ENCODE measurements at places on chromosomes 2 and 18.

- DNase-seq = peak; percentile 69
Observed at GRCh38 chr18:8730080-8730827, 24.9 kb downstream of the MTCL1 start.

DNA sequence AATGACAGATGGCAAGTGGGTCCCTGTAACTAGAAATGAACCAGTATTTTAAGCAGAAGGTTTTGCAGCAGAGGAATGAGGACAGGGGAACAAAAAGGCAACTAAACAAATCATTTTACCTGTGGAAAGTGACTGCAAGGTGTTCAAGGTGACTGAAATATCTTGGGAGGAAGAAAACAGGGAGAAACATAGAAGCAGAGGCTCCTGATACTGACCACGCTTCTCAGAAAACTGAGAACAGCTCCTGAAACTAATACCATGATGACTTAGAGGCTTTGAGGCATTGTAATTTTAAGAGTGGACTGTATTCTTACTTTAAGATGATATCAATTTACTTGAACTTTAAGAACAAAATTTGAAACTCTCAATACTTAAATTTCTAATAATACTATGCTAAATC, at the start of gene DYTN:
Gene DYTN (minus strand): TSS at position 101 of the 400 bp plus-strand sequence. CDS start 117 bp downstream, outside the sequence.
- no peak for DNase-seq

- DNase-seq = no peak
Observed at GRCh38 chr2:234521536-234521935, 24.7 kb upstream of the ARL4C start.

GRCh38 chr18:9824474-9824832, 61.3 kb upstream of the TXNDC2 start:
- DNase-seq = peak; percentile 58

- DNase-seq = peak; percentile 43
Observed at GRCh38 chr2:54903736-54904554, 146.3 kb downstream of the RTN4 start.

DNA sequence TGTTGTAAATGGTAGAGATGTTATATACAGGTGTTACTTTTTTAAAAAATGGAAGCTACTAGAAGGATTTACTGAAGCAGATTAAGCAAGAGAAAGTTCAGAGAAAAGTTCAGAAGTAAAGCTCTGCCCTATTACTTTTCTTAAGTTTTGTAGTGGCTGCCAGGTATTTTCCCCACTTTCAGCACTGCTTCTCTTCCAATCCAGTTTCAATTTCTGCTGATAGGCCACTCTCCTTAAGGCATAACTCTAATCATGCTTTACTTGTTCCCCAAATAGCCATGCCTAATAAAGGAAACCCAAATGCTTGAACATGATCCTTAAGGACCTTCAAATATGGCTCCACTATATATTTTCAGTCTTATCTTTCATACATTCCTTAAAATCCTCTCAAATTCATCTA, 880.8 kb upstream of the CDH2 start:
- no peak for DNase-seq

DNA sequence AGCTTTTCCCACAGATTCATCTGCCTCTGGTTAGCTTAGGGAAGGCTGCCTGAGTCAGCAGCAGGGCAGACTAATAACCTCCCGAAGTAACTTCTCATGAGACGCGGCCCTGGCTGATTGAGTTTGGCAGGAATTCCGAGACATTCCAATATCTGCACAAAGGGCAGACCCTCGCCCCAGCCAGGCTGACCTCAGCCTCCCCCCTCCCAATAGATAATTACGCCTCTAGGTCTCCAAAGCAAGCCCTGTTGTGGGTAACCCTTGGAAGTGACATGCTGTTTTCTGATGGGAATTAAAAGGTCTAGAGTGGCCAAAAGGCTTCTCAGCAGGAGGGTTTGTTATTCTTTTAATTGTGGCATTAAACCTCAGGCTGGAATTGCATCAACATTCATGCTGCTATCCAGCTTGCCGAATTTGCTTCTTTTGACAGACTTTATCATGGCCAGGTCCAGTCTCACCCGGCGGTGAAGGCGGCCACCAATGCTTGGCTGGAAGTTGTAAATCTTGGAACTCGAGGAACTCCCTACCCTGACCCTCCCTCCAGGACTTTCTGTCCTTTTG, 98.0 kb upstream of the SLC14A2 start:
- DNase-seq = peak; percentile 55

GRCh38 chr18:2535419-2535910, 35.8 kb downstream of the METTL4 start:
- DNase-seq = no peak

GRCh38 chr2:32951672-32952071, 4.9 kb downstream of the LTBP1 start:
- no peak for DNase-seq

DNA sequence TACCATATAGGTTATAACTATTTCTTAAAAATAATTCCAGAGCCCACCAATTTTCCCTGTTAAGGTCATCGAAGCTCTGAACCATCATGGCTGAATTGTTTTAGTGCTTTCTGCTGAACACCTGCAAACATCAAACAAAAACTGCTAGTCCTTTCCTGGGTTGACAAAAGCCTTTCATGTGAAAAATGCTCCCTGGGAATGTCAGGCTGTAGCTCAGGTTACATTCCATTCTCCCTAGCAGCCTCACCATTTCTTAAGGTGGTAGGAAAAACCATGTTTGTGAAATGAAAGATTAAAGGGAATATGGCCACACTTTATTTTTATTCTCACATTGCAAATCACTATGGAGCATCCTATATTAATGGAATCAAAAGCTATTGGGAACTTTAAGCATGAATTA, 5.7 kb downstream of the TCF4 start:
- no peak for DNase-seq

DNA sequence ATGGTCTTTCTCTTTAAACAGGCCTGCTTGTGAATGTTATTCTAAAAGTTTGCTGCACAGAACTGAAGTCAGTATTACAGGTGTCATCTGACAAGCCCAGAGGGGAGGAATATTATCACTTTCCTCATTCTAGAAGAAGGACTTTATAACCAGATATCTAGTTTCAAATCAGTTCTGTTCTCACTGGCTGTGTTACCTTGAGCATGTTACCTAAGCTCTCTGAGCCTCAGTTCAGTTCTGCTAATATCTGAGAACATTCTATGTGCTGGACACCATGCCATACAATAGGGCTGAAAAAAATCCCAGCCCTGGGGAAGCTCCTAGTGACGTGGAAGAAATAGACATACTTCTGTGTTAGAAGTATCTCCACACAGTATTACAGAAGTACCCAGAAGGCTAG, 27.9 kb downstream of the MAPRE3 start:
- DNase-seq = no peak

- no peak for DNase-seq
Observed at GRCh38 chr2:216732334-216732733, 37.0 kb upstream of the IGFBP5 start.

- peak; percentile 4 for DNase-seq
Observed at GRCh38 chr2:8438996-8439395, 242.9 kb upstream of the ID2 start.

DNA sequence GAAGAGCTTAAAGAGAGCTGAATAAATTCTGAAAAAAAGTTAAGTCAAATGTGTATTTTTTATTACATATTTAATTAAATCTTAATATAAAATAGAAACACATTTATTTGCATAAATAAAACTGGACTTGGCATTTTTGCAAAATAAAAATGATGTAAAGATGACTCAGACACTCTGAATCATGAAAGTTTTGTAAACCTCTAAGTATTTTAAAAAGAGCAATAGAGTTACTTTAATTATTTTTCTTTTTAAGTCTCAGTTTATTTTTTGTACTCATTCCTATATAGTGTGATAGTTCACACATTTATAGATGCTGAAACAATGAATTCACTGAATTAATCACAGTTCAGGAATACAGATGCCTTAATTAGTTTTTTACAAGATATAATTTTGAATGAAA, 109.9 kb upstream of the DTNA start:
- DNase-seq = no peak

DNA sequence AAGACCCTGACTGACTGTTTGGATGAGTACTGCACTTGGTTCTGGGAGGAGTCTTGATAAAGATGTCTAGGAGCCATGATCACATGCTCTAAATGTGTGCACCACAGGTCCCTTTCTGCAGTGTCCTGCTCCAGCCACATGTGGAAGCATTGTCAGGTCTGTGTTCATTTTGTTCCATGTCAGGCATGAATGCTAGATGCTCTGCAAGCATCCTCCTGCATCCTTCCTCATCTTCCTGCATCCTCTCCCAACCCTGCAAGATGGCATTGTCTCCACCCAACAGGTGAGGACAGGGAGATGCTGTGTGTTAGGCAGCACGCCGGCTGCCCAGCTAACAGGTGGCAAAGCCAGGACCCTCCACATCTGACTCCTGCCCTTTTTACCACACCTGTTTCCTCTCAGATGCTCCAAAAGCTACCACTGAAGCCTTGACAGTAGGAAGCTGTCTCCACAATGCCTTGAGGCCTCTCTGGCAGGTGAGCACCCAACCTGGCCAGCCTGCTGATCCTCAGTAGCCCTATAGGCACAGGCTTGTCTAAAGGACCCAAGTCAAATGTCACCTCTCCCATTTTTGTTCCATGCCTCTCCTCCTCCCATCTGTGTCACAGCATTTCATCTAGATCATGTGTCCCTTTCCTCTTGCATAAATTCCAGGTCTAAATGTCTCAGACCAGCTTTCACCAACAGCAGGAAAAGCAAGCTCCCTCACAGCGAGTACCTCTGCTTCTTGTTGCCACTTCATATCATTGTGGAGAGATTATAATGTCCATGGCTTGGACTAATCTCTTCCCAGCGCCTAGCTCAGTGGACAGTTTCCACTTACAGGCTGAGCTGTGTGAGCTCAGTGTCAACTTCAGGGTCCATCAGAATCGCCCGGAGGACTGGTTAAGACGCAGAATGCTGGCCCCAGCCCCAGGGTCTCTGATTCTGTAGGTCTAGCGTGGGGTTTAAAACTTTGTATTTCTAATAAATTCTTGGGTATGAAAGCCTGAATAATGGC, 55.0 kb downstream of the TMEM163 start:
- DNase-seq = no peak

- DNase-seq = peak; percentile 11
Observed at GRCh38 chr2:21438949-21439348, 315.2 kb downstream of the TDRD15 start.

DNA sequence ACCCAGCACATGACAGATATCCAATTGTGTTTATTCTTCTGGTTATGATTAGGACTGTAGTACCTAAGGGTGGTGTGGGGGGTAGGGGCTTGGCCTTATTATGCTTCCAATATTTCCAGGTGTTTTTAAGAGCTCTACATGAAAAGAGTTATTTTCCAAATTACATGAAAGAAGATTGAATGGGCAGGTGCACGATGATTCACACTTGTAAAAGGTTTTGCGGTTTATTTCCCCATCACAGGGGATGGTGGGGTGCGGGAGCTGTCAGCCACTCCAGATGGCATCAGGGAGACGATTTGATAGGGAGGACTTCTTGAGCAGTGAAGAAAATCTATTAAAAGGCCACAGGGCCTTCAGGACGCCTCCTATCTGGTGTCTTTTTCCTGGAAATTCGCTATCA, 15.1 kb upstream of the CCBE1 start:
- DNase-seq = no peak

DNA sequence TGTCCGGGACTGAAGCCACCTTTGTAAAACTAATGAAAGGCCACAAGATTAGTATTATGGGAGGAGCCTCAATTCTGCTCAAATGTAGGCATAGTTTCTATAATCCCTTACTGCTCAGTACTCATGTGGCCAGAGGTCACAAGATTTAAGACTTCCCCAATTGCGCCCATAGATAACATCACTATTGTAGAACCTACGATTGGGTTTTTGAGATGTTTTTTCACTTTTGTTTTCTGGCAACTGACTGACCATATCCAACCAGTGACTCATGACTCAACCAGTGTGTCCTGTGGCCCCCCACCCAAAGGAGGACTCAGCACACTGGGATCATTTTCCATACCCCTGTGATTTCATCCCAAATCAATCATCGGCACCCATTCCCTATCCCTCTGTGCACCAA, 15.2 kb upstream of the TSPYL6 start:
- DNase-seq = no peak

GRCh38 chr2:74063486-74063885, 78.8 kb downstream of the TET3 start:
- DNase-seq = no peak

DNA sequence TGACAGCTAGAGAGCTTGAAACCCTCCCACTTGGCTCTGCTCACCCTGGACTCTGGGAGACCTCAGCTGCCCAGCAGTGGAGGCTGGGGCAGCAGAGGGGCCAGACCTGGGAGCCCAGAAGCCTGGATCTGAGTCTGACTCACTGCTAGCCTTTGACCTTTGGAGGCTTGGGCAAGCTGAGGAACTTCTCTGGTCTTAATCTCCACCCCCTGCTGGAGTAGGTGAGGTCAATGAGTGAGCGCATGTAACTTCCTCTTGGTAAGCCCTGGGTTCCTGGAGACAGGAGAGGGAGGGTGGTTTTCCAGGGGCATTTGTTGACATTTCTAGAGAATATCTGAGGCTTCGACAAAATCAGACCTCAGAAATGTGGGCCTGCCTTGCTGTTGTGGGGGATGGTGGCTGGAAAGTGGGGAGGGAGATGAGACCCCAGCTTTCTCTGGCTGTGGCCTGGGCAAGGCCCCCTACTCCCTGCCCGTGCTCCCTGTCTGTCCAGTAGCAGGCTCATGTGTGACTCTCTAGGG, 73.0 kb upstream of the YWHAQ start:
- no peak for DNase-seq

- DNase-seq = no peak
Observed at GRCh38 chr18:24553571-24554285, 93.3 kb downstream of the HRH4 start.

DNA sequence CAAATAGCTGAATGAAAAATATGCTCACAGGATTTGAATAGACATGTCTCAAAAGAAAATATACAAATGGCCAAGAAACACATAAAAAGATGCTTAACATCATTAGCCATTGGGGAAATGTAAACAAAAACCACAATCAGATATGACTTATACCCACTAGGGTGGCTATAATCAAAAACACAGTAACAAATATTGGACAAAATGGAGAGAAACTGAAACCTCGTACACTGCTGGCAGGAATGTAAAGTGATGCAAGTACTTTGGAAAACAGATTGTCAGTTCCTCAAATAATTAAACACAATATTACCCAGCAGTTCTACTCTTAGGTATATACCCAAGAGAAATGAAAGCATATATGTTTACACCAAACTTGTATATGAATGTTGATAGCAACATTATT, 213.0 kb downstream of the PHLPP1 start:
- no peak for DNase-seq

GRCh38 chr18:59689756-59690155, 7.5 kb downstream of the CCBE1 start:
- no peak for DNase-seq

DNA sequence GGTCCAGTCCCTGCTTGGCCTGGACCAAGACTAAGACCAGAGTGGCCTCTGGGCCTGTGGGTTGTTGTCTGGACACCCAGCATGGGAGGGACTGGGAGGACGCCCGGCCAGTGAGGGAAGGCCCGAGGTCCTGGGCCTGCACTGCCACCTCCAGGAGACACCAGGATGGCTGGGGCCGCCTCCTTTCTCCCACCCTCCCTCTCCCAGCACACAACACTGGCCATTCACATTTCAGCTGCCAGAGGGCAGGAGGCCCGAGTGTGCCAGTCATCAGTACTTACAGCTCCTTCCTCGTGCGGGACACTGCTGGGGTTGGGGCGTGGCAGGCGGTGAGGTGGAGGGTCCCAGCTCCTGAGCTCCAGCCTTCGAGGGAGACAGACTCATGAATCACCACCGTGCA, 133.5 kb downstream of the ASB1 start:
- DNase-seq = no peak

GRCh38 chr2:46643951-46644350, 164.6 kb downstream of the TMEM247 start:
- no peak for DNase-seq
